ENCODE measurements at places on chromosomes 2 and 18.

DNA sequence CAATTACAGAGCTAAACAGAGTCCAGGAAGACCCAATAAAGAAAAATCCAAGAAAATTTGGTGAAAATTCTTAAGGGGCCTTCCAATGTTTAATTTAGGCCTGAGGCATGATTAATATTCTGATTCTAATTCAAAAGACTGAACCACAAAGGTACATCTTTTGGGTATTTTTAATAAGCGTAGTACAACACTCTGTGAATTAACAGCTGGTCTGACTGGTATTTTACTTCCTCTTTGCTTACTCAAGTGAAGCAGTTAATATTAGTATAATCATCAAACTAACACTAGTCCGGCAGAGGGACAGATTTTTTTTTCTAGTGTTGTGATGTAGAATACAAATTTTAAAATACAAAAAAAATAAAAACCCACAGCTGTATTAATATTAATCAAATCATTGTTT lies 652.9 kb downstream of the NR4A2 start:
- no peak for DNase-seq

GRCh38 chr18:78773819-78774218 lies 205.8 kb upstream of the SALL3 start:
- DNase-seq = no peak

DNA sequence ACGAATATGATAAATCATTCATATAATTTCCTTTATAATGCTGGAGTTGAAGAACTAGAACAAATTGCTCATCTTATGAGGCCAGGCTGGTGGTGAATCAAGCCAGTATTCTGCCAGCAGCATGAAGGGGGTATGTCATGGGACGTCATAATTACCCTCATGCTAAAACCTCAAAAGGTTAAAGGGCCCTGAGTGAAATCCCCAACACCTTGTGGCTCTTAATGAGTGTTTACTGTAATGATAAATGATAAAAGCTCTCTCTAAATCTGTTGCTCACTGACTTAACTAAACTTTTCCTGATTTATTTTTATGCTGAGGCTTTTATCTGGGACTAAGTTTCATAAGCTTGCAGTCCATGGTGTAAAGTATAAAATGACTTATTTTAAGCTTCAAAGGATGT lies 18.3 kb upstream of the NEDD4L start:
- DNase-seq = no peak

DNA sequence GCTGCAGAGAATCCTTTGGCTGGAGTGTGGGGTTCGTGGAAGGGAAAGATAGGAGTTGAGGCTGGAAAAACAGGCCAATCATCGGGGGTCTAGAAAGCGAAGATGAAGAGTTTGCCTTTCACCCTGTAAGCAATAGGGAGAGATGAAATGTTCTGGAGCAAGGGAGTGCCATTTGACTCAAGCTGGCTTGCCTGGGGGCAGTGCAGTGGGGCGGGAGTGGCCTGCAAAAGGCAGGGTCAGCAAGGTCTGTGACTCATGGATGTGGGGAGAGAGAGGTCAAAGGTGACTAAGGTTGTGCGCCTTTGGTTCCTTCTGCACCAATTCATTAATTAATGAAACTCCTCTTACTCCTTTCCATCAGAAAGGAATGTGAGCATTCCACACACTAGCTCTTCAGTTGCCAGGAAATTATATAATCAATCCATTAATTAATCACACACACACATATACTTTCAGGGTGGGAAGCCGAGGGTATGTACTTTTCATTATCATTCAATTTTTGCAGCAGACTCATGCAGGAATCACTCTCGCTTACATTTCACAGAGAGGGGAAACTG lies 227.6 kb downstream of the MYCN start:
- DNase-seq = no peak

DNA sequence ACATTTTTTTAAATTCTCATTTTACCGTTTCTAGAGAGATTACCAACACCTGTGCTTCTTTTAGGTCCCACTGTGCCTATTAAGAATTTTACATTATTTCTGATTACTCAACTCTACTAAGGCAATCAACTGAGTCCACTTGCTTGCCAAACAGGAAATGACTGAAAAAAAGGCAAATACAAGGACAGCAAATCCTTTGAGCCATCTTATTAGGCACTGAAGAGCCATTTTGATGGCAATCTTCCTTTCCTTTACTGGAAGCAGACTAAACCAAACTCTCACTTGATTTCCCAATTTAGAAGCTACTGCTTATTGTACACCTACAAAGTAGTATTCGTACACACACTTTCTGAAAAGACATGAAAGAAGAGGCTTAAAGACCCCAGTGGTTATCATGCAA lies 121.4 kb upstream of the COL3A1 start:
- no peak for DNase-seq

- no peak for DNase-seq
Observed at GRCh38 chr2:29733965-29734364, 187.4 kb downstream of the ALK start.

DNA sequence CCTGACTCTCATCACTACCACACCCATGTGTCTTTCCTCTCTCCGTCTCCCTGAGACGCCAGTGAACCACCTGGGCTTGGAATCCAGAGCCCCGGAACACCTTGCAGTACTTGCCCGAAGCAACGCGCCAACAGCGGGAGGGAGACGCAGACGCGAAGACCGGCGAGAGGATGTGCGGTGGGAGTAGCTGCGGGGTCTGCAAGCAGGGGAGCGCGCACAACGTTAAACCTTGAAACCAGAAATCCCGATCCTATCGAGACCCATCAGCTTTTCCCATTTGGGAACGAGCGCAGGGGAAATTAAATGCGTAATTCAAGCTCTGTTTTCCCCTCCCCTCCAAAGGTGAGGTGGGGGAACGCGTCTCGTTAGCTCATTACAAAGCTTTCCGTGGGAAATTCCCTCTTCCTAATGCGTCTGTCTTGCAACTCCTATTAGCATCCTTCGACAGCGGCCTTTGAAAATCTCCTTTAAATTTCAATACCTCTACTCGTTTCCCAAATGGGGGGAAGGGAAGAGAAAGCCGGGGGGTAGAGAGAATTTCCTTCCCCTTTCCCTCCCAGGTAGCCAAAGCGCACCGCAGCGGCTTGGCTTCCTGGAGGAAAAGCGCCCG lies 421 bp upstream of the CNTNAP5 start:
- no peak for DNase-seq

- no peak for DNase-seq
Observed at GRCh38 chr18:80189531-80189865, 57.8 kb downstream of the PARD6G start.

DNA sequence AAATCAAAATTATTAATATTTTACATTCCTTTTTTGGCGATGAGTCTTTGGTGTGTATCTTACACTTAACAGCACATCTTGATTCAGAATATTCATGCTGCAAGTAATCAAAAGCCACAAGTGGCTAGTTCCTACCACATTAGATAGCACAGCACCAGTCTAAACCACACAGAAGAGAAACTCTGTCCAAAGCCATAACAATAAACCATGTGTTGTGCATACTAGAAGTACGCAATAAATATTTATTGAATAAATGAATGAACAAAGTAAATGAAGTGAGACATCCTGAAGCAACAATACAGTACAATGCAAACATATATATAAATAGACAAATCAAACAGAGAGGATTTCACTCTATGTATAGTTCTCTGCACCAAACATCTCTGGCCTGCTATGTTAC lies 287.3 kb downstream of the EXOC6B start:
- DNase-seq = no peak

- DNase-seq = no peak
Observed at GRCh38 chr2:216765761-216766262, 70.5 kb upstream of the IGFBP5 start.

DNA sequence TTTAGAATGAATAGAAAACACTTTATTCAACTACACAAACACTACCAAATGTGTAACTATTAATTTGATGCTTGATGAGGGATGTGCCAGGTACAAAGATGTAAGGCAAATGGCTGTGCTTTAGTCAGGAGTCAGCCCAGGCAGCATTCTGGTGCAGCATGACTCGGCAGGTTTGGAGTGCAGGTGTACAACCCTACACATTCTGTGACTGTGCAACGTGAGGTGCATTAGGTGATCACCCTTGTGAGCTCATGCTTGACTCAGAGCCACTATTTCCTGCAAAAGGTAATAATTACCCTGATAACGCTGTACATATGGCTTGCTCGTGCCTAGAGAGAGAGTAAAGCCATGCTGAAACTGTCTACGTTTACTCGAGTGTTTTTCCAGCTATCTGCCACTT lies 288.7 kb upstream of the DSEL start:
- no peak for DNase-seq

DNA sequence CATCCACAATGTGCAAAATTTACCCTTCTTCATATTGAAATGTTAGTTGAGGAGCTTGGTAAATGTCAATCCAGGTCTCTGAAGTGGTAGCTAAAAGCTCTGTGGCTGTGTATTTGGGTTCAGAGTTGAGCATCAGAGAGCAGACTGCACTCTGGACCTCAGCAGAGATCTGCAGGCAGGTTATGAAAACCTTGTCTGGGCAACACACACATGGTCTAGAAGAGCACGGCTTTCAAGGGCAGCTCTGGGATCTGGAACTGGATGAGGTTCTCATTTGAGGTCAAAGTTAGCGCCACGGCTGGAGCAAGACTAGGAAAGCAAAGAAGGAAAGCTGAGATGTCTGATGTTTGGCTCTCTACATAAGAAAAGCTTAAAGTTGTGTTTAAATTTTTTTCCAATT lies 243.0 kb downstream of the SH3BP4 start:
- DNase-seq = no peak

- no peak for DNase-seq
Observed at GRCh38 chr2:219025637-219026585, 15.4 kb downstream of the CFAP65 start.

DNA sequence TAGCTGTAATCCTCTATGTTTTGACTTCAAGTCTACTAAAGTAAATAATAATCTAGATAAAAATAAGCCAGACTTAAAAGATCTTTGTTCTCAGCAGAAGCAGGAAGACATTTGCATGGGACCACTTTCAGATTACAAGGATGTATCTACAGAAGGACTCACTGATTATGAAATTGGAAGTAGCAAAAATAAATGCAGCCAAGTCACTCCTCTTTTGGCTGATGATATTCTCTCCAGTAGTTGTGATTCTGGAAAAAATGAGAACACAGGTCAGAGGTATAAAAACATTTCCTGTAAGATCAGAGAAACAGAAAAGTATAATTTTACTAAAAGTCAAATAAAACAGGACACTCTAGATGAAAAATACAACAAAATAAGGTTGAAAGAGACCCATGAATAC lies 338.4 kb downstream of the ZNF804A start:
- no peak for DNase-seq

DNA sequence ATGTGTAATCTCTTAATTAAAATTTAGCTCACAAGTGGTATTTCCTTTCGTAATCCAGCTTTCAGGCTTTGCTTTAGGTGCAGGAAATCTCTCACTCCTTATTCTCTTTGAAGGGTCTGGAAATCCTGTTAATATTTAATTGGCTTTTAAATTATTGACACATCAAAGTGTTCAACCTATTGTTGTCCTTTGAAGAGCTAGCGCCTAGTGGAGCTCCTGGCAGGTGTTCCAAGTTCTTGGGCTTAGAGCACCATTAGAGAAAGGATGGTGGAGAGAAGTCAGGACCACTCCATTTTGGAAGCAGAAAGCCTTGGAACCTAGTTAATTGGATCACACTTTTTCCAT lies 92.4 kb downstream of the CABLES1 start:
- no peak for DNase-seq

DNA sequence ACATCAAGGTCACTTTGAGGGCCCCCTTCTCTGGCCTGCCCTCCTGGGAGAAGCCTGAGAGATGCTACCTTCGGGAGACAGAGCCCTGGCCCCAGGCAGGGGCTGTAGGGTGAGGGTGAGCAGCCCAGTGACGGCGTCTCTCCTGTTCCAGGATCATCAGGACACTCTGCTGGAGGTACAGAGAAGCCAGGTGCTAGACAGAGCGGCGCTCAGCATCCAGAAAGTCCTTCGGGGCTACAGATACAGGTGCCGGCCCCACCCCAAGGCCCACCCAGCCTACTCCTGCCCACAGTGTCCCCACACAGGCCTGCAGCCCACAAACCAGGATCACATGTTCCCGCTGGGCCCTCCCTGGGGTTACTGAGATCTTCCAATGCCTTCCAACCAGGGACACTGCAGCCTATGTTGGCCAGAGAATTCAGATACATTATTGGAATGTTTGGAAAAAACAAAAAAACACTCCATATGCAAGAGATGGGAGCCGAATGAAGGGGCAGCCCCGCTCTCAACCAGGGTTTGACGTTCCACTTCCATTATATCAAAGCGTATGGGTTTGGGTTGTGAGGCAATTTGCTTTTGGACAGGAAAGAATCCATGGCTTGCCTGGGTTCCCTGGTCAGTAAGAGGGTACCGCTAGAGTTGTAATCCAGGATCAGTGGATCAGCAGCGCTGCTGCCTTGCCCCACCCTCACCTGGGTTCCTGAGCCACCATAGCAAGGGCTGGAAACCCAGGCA lies 49.5 kb upstream of the GPR17 start:
- no peak for DNase-seq

GRCh38 chr2:179915395-179915992 lies 54.1 kb upstream of the ZNF385B start:
- no peak for DNase-seq

- no peak for DNase-seq
Observed at GRCh38 chr2:140269000-140269399, 1488.8 kb upstream of the NXPH2 start.

- DNase-seq = no peak
Observed at GRCh38 chr2:217360111-217360510, 500.2 kb upstream of the TNP1 start.

DNA sequence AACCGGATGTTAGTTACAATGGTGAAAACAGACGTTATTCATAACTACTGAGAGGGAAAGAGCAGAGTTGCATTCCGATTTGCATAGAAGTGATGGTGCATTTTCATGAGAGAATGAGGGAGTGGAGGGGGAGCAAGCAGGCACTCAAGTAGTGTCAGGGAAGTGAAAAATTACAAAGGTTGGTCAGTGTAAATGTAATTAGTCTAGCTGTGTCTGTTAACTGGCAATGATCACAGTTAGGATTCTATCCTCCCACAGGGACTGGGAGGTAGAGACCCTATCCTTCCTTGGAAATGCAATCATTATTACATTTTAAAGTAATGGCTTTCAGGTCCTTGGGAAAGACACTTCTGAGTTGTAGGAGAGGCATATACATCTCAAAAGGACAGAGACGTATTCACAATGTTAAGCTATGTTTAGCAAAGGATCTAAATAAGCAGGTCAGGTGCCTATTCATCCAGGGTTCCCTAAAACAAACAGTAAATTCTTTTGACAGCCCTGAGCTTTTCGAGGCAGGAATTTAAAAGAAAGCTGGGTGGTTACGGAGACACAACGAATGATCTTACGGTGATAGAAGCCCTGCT lies 1671.8 kb upstream of the DDX18 start:
- DNase-seq = no peak

GRCh38 chr18:8699948-8700347 lies 5.4 kb upstream of the MTCL1 start:
- DNase-seq = no peak

DNA sequence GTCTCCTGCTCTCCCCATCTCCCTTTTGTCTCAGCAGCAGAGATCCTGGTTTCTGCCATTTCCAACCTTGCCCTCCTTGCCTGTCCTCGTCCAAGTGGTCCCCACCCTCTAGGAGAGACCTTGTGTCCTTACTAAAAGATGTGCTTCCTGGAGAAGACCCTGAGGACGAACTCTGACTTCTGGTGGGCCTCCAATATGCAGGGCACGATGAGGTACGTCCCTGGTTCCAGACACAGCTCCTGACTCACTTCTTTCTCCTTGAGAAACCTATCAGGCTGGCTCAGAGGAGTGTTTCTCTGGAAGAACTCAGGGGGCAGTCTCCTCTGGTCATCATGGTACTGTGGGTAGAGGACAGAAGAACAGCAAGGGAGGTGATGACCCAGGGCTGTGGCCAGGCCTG lies 28.2 kb downstream of the CAPN14 start:
- DNase-seq = no peak

GRCh38 chr2:45141883-45142866 lies 132.9 kb upstream of the SIX2 start:
- no peak for DNase-seq

- DNase-seq = no peak
Observed at GRCh38 chr18:10926621-10927161, 222.7 kb downstream of the PIEZO2 start.
